ENCODE measurements at places on chromosomes 1 and 21. TPM values are rescaled to one million over a fixed set of nuclear protein-coding genes. Genes with fewer than 3 reads are reported as not detected.

- no peak for DNase-seq
Observed at GRCh38 chr1:97245682-97246081, 524.1 kb downstream of the PTBP2 start.

S100A1 gene
- not detected for total RNA-seq

GRCh38 chr1:61053712-61054600 lies 28.4 kb upstream of the NFIA start:
- DNase-seq, result no peak

NCMAP gene
- not detected for total RNA-seq

- DNase-seq, result no peak
Observed at GRCh38 chr1:198105185-198105584, 51.6 kb upstream of the NEK7 start.

Measured in glomerular endothelial cell (primary cell).